KBM-7 (cell line): ENCODE measurements at places on chromosomes 4 and X.

GRCh38 chr4:11072999-11073398, 355.7 kb downstream of the HS3ST1 start:
- DNase-seq = no peak

GRCh38 chr4:186755550-186756519, 32.2 kb upstream of the FAT1 start:
- DNase-seq = no peak

- peak; percentile 68 for DNase-seq
These were observed 32.3 kb downstream of the AFF1 start for GRCh38 chr4:86967073-86967472.

GRCh38 chr4:76105652-76106051, 31.1 kb downstream of the ART3 start:
- DNase-seq = no peak

- DNase-seq = peak; percentile 54
These were observed 97.3 kb upstream of the DCLK2 start for GRCh38 chr4:149980941-149981340.

DNA sequence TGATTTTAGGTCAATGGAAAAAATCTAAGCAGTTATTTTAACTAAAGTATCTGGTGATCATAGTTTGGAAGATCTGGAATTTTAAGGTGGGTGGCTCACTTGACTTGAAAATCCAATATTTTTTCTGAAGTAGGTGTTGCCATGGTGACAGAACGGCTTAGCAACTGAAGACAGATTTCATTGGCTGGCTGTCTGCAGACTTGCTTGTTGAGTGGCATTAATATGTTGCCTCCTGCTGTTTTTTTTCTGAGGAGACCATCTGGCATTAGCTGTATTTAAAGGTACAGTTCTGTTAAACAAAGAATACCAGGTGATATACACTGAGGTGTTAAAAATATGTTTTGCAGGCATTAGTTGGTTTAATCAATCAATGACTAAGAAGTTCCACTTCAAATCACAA, 19.8 kb downstream of the CPE start:
- DNase-seq = peak; percentile 14

GRCh38 chr4:54527532-54527931, 130.2 kb upstream of the KIT start:
- DNase-seq = no peak

DNA sequence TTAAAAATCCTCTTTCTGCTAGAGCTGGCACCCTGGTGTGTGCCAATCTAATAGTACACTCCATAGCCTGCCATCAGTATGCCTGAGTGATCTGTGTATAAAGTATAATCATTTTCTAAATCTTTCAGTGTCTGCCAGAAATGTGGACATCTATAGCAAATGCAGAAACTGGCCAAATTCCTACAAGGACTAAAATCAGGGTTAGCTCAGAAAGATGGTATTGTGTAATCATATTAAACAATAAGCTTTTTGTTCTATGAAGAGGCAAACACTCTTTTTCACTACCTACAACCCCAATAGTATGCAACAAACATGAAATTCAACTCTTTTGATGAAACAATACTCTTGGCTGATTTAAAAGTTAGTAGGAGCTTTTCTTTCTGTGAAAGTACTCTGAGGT, 7.7 kb upstream of the TXLNG start:
- no peak for DNase-seq

DNA sequence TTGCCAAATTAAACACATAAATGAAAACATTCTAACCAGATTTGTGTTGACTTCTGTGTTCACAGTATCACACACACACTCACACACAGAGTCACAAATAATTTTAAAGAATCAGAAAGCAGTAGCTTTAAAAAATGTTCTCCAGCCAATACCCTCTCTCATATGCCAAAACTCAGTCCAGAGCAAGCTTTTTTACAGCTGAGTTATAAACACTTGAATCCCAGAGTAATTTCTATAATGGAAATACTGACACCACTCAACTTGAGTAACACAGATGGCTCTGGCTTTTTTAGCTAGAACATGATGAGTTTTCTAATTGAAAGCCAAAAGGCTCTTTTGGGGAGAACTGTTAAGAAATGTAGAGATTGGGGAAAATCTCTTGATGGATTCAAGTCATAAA, 100.8 kb downstream of the DOCK11 start:
- DNase-seq = no peak
